Cardiac septum (tissue), 1 donor: ENCODE measurements at places on chromosomes 3 and 15.
A peak's percentile ranks its signal among the peaks of the same experiment; 100 is the strongest.

GRCh38 chr3:28295898-28296490 is 52.5 kb upstream of the ZCWPW2 start:
- DNase-seq = no peak

- DNase-seq = no peak
These were observed 112.8 kb upstream of the C2CD4B start for GRCh38 chr15:62277816-62278394.

DNA sequence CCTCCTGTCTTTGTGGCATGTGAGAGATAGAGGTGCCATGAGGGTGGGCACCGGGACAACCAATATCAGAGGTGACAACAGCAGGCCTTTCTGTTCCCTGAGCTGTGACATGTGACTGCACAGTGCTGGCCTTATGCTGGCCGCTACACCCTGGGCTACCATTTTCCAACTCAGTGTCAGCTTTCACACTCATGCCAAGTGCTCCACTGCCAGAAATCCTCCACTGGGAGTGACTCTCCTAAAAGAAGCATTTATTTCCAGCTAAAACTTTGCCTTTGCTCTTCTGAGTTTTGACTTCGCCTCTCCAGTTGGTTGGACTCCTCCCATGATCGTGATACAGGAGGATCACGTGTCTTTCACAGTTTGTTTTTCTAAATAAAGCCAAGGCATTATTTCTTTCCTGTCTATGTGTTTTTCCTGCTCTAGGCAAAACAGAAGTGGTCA is 31.4 kb downstream of the CA12 start:
- no peak for DNase-seq

DNA sequence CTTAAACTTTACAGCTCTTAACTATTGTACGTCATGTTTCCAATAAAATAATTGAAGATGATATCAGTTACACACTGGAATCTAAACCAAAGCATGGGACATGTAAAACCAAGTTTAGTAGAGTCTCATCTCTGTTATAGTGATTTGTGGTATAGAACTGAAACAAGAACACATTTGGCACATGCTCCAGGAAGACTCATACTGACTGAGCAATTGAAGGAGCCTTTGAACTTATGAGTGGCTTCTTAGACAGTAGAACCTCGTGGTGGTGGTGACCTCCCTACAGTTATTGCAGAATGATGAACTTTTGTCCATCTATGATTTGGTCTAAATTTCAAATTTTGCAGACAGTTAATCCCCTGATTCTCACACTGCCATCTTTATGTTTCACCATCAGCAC is 729.7 kb downstream of the ROBO1 start:
- DNase-seq = no peak

GRCh38 chr15:94235646-94236045 is 4.3 kb downstream of the MCTP2 start:
- no peak for DNase-seq

- DNase-seq = no peak
These were observed 378.7 kb upstream of the TGFBR2 start for GRCh38 chr3:30227571-30228301.

GRCh38 chr3:69033470-69033869 is 18.7 kb downstream of the TMF1 start:
- no peak for DNase-seq

GRCh38 chr3:25655659-25656058 is 9.0 kb downstream of the TOP2B start:
- no peak for DNase-seq

GRCh38 chr3:19030522-19030839 is 117.8 kb upstream of the KCNH8 start:
- no peak for DNase-seq

- no peak for DNase-seq
These were observed 5.9 kb upstream of the SYNM start for GRCh38 chr15:99098991-99099390.

- DNase-seq = peak; percentile 20
These were observed 45.6 kb downstream of the CCDC12 start for GRCh38 chr3:46930945-46931403.
